ENCODE measurements at places on chromosomes 12 and 14.

DNA sequence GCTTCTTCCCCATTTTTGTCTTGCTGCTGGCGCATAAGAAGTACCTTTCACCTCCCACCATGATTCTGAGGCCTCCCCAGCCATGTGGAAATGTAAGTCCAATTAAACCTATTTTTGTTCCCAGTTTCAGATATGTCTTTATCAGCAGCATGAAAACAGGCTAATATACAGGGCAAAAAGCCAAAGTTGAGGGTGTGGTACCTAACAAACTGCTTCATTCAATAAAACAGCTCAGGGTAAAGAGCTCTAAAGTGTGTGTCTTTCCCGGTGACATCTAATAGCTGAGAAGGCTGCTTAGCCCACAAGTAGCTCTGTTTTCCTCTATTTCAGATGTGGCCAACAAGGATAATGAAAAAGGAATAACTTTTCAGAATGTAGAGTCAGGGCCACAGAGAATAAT lies 76.7 kb upstream of the SLC8A3 start:
- DNase-seq: no peak

GRCh38 chr14:52263190-52263589 lies 4.3 kb upstream of the PTGDR start:
- DNase-seq: no peak

GRCh38 chr12:59472273-59472672 lies 123.6 kb upstream of the SLC16A7 start:
- no peak for DNase-seq

DNA sequence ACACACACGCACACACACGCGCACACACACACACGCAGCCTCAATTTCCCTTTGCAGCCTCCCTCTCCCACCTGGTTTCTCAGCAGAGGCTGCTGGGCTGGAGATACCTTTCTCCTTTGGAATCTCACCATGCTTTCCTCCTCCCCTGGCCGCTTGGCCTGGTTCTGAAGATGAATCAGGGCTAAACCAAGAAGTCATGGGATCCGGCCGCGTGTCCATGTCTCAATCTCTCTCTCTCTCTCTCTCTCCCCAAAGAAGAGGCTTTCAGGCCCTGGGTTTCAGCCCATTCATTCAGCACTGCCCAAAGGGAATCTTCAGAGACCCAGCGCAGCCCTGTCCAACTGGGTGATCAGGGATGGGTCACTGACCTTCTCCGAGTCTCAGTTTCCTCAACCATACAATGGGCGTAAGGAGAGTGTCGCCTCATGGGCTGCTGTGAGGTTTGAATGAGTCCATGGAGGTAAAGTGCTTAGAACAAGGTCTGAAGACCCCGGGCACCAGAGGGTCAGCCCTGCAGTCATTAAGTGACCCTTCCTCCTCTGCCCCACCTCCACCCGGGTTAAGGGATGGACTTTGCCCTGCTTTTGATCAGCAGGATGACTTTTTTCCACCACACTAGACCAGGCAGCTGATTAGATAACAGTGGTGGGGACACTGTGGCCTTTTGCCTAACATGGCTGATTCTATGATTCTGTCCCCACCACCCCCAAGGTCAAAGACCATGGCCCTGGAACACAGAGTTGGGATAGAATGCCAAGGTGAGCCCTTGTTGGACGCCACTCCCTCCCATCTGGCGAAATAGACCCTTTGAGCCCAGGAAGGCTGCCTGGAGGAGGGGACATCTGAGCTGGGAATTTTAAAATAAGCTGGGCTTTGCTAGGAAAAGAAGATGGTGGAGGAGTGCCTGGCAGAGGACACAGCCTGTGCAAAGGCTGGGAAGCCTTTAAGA lies 42.1 kb downstream of the SCARB1 start:
- DNase-seq: no peak

- no peak for DNase-seq
Observed at GRCh38 chr14:94048691-94049624, 22.8 kb downstream of the OTUB2 start.

GRCh38 chr12:76020281-76020680 lies 11.3 kb downstream of the PHLDA1 start:
- DNase-seq: peak; percentile 53

GRCh38 chr14:86790408-86791364 lies 1202.3 kb downstream of the GALC start:
- DNase-seq: no peak

GRCh38 chr12:32906399-32907165 lies 10.0 kb upstream of the PKP2 start:
- DNase-seq: no peak

DNA sequence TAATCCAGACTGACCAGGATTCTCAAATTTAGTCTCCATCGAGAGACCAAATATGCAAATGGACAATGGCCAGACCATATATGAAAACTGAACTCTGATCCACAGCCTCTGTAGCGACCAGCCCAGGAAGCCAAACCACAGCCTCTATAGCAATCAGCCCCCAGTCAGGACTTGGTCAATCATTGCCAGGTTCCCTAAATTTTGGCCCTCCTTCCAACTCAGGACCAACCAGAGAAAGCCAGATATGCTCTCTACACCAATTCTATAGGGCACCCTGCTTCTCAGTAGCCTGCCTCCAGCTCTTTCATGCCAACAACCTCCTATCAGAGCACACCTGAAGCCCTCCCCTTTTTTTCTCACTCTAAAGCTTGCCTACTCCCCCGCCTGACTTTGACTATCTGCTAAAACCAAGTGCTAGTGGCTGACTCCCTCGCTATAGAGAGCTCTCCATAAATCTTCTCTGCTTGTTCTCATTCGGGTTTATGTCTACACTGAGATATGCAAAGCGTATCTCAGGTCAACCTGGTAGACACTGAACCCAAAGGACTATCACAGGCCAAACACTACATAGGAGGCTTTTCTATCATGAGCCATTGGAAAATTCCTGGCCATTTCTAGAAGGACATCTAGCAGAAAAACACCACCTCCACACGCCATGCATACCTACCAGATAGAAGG lies 110.5 kb upstream of the FUT8 start:
- no peak for DNase-seq

DNA sequence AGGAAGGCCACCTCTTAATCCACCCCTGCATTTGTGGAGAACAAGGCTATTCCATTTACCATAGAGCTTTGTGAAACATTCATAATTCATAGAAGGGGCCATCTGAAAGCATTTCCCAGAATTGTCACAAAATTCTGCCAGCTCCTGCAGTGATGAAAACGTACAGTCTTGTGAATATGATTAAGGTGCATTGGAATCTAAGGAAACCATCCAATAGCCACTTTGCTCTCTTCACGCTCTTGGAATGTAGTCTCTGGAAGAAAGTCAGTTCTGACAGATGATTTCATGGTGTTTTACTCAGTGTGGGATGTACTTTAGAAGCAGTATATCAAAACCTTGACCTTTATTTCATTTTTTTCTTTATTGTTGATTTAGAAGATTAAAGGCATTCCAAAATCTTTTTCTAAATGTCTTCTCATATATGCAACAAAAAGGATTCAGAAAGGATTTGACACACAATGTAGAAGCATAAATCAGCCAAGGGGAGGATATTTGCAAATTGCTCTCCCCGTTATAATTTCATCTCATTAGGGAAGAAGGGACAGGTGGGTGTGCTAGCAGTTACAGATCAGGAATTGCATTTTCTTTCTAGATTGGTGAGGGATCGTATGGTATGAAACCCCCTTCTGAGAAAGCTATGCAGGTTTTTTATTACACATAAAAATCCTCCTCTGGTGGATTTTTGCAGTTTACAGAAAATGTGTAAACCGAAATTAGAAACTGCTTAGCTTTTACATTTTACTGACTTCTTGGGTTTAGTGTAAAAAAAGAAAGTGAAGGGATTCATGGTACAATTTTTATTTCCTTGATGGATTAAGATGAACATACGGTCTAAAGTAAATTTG lies 390.2 kb downstream of the LRIG3 start:
- DNase-seq: no peak

DNA sequence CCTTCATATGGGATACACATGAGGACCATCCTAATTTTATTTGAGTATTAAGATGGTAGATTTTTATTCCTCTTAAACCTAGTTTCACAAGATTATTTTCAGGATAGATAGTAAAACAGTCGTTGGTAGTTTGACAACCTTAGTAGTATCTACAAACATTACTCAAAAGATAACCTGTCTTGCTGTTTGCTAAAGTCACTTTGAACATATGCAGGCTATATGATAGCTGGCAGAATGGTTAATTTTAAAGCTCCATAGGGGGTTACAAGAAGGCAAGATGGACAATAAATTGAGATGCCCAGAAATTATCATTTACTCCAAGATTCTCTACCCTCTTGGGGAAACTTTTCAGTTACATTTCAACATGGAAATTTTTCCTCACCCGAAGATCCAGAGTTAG lies 525.7 kb downstream of the SOX5 start:
- DNase-seq: no peak

- DNase-seq: no peak
Observed at GRCh38 chr12:103326190-103326589, 169.6 kb downstream of the C12orf42 start.

- no peak for DNase-seq
Observed at GRCh38 chr12:10363914-10364814, 25.7 kb downstream of the KLRK1 start.

DNA sequence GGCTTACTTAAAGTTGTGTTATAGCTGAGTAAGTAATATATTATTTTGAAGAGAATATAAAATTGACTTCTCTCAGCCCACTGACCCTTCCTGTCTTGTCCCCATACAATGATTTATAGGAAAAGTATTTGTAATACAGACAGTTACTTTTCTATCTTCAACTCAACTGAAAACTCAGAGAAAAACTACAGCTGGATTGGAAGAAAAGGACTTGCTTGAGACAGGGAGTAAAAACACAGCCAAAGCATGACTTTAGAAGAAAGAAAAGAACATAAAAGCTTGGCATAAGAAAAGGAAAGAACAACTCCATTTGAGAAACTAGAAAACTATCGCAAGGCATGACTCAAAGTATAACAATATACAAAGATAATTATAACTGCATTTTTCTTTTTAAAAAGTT lies 57.5 kb downstream of the MSRB3 start:
- DNase-seq: no peak

- DNase-seq: no peak
Observed at GRCh38 chr14:97366400-97366799, 569.2 kb downstream of the VRK1 start.

DNA sequence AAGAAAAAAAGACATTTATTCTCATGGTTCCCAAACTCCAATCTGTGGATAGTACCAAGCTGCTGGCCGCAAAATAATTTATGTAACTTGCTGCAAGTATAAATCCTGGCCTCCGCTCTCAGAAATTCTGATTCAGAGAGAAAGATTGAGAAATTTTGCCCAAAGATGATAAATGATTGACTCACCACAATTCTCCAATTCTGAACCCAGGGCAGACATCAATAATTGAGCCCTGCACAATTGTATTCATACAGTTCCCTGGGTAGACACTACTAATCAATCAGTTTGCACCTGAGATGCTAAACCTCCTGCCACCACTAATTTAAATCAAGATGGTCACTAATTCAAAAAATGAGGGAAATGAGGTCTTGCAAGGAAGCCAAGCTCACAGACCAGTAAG lies 38.2 kb downstream of the TRPV4 start:
- DNase-seq: no peak

DNA sequence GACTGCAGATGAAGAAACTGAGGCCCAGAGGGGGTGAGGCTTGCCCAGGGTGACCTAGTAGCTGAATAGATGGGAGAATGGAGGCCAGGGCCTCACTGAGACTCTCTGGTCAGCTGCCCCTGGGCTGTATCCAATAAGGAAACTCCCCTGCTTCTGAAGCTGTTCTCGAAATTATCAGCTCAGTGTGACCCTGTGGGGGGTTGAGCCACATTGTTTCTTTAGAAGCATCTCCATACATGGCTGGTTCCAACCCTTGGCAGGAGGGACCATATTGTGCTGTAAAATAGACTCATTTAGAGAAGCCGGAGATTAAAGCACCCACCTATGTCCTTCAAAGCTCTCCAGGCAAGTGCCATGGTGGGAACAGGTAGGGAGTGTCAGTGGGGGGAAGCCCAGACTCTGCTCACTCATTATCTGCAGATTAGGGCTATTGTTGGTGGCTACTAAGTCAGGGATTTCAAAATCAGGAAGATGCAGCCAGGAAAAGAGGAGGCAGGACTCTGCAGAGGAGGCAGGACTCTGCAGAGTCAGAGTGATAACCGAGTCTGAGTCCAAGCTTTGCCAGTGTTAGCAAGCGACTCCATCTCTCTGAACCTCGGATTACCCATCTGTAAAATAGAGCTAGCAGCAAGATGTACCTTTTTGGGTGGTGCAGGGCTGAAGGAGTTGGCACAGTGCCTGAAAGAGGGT lies 3.5 kb downstream of the SERPINA5 start:
- DNase-seq: no peak

Measured in stimulated activated CD8-positive, alpha-beta memory T cell treated with anti-CD3 and anti-CD28 coated beads, Interleukin-7, amount 100 ng/mL, for 24 hours (primary cell).